ENCODE measurements at places on chromosomes 2 and 18.

- no peak for DNase-seq
These were observed 280.7 kb upstream of the ZC3H15 start for GRCh38 chr2:186205254-186205911.

- no peak for DNase-seq
These were observed 3.3 kb downstream of the CLUL1 start for GRCh38 chr18:600107-600506.

- no peak for DNase-seq
These were observed 309.7 kb downstream of the OSR1 start for GRCh38 chr2:19048593-19049266.

DNA sequence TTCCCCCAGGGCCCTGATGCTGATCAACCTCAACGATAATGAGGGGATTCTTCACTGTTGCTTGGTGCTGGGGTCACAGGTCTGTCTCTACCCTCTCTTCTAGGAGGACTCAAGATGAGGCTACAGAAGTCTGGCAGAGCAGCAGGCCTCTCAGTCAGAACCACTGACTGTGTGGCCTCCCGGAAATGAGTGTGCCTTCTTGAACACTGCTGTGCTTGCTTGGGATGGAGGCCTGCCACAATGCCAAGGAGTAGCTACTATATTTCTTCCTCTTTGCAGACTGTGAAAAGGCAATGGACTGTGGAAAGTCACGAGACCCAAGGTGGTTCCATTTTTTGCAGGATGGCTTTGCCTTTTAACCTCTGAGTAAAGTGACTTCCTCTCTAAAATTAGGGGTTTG, 5.8 kb upstream of the HOXD1 start:
- DNase-seq, result no peak

DNA sequence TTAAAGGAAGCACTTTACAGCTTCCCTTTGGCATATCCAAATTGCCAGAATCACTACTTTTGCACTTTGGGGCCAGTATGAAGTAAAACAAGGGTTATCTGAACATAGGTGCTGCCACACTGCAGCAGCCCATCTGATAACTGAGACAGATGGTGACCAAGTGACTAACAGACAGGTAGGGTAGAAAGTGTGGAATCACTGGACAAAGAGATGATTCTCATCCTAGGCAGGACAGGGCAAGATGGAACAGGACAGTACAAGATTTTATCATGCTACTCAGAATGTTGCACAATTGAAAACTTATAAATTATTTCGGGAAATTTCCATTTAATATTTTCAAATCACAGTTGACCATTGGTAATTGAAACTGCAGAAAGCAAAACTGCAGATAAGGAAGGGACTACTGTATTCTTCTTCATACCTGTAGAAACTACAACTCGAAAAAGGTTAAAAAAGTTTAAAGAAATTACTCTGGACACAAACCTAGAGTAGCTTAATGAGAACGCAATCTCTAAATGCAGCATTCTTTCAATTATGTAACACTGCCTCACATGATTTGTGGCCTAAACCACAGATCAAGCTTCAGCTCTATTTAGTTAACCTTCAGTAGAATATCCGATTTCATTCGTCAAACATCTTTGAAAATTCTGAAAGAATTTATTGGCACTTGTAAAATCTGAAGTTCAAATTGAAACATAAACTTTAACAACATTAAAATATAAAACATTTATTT, 31.4 kb downstream of the HEATR5B start:
- no peak for DNase-seq

- no peak for DNase-seq
These were observed 12.6 kb downstream of the ZNF804A start for GRCh38 chr2:184610891-184611290.

DNA sequence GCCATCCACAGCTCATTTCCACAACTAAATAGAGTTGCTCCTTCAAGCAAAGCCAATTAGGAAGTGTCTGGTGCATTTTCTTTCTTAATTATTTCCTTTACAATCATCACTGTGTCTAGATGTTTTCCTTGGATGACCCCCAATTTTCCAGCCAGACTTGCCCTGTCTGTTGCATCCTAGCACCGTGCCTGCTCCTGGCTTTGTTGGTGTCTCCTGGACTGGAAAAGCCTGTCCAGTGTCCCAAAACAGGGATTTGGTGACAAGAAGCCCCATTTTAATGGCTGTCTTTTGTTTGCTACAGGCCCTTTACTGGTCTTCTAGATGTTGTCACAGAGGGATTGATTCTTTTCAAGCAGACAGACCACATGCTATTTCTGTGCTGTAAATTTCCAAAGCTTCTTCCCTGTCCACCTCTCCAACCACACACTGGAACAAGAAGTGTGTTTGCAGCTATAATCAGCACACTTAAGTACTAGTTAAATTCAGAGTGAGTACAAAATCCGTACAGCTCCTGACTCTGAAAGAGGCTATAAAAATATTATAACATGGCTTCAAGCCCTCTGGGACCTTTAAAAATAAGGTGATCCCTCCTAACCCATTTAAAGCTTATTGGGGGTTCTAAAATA, 38.4 kb downstream of the RNF144A start:
- no peak for DNase-seq

GRCh38 chr2:127254386-127254981, 34.4 kb upstream of the CYP27C1 start:
- DNase-seq, result no peak

- no peak for DNase-seq
These were observed 18.6 kb downstream of the SLC16A14 start for GRCh38 chr2:230050136-230050535.

DNA sequence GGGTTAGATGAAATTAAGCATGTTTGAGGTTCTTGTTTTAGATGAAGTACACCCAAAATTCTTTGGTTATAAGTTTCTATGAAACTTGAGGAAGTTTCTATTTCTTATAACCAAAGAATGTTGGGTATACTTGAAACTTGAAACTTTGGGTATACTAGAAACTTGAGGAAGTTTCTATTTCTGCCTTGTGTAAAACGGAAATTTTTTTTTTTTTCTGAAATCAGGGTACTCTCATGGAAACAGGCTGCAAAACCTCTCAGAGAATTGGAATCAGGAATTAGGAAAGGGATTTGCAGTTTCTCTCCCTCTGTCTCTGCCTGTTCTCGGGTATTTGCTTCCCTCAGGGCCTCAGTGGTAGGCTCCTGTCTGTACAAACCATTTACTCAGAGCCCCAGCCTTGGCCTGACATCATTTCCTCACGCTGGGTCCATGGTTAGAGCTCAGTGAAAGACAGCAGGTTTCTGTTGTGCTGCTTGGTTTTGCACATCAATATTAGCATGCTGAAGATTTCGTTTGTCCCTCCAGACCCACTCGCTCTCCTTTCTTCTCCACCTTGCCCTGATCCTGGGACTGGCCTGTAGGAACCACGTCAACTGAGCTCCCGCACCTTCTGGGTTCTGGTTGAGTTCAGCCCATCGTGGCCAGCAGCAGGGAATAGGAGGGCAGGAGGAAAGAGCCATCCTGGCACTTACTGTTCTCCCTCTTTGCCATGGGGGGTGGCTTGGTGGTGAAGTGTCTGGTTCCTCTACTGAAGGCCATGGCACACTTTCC, 106.4 kb downstream of the POLR1A start:
- DNase-seq, result no peak

GRCh38 chr2:20988905-20989304, 55.0 kb downstream of the APOB start:
- DNase-seq, result no peak

DNA sequence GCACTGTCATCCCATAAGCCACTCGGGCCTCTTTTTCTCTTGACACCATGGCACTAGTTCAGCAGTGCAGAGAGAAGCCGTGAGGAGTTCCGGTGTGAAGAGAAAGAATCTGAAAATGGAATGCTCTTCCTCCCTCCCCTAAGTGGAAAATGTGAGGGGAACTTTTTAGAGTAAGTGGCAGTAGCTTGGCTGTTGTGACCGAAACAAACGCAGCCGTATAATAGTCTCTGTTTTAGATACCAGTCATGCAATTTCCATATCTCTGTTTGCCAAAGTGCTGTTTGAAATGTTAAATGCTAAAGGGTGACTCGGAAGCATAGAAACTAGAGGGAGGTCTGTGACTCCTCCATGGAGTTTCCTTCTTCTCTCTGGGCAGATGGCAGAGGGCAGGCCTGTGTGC, 122.9 kb downstream of the MTCL1 start:
- no peak for DNase-seq

DNA sequence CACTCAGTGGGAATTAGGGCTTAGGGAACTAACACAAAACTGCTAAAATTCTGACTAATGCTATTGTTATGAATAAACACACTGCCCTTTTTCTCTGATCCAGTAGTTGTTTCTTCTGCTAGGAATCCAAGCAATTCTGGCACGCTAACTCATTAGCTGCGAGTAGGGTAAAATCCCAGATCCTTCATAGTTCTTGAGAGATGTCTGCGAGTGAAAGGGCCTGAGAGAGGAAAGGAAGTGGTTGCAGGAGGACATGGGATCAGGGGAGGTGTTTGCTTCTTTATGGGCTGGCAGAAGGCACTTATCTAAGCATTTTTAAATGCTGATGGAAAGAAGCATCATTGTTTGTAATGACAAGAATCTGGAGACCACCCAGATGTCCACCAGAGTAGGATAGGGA, 9.4 kb downstream of the MAP3K19 start:
- DNase-seq, result no peak

DNA sequence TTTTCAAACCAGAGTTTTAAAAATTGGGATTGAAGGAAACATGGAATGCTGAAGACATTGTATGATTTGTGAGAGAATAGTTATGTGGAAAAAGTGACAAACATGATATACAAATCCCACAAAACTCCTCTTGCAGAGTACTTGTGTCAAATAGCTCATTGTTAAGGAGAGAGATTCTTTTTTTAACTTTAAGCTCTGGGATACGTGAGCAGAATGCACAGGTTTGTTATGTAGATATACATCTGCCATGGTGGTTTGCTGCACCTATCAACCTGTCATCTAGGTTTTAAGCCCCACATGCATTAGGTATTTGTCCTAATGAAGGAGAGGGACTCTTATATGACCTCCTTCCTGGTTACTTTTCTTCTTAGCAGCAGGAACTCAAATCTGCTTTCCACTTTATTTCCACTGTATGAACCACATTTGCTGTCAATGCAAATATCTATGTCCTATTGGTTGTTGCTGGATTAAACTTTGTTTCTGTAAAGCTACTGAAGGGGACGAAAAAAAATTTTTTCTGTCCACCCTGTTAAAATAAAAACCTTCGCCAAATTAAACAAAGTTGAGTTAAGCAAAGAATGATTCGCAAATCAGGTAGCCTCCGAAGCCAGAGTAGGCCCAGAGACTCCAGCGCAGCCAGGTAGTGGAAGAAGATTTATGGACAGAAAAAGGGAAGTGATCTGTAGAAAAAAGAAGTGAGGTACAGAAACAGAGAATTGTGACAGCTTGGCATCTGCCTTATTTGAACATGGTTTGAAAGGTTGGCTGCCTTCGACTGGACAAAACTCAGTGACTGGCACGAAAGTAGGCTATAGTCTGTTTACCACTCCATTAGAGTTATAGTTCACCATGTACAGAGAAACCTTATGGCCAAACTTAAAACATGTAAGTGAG, 430.1 kb upstream of the CHST9 start:
- no peak for DNase-seq

DNA sequence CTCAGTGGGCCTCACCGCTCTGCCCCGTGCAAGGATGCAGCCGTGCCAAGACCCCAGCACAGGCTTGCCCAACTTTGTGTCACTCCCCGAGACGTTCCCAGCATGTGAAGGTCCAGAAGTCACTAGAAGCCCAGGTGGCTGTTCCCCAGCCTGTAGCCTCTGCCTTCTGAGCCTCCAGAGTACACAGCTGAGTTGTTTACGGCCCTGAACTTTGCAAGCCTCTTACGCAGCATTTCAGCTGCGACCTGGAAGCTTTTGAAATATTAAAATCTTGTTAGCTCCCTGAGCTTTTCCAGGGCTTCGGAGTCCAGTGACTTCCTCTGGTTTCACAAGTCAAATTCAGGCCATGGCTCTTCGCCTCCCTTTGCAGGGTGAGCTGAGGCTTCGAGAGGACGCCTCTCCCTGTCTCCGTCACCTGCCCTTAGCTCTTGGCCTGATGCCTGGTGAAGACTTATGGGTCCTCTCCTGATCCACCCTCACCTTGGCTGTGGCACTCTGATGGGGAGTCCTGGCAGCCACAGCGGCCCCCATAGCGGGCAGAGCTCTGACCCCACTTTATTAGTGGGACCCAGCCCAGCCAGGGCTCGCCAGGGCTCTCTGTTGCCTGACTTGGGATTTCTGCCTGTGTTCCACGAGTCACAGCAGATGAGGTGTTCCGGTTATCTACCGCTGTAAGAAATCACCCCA, 76.5 kb upstream of the HPCAL1 start:
- DNase-seq, result no peak

DNA sequence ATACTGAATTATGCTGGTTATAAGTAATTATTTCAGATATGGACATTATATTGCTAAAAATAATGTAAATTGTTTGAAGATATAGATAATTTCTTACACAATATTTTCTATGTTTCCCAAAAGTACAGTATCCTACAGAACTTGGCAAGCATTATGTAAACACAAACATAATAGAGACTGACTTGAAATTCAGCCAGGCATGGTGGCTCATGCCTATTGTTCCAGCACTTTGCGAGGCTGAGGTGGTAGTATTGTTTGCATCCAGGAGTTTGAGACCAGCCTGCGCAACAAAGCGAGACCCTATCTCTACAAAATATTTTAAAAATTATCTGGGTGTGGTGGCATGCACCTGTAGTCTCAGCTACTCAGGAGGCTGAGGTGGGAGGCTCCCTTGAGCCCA, 1300.5 kb upstream of the DDX18 start:
- no peak for DNase-seq

DNA sequence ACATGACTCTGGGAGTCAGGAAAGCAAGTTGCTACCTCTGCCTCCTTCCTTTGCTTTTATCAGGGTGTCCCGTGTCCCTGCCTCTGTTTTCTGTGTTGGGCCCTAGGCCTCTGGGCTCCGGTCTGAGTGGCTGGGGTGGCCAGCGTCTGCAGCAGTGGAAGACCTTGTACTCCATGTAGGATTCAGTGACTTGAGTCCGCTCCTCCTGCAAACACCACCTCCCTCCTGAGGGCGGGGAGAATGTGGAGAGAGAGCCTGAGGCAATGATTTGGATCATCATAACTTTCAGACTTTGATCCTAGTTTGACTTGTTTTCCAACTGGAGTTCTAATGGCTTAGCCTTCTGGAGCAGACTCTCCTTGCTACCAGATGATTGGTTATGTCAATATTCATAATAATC, 30.8 kb downstream of the ATP6V1C2 start:
- no peak for DNase-seq

DNA sequence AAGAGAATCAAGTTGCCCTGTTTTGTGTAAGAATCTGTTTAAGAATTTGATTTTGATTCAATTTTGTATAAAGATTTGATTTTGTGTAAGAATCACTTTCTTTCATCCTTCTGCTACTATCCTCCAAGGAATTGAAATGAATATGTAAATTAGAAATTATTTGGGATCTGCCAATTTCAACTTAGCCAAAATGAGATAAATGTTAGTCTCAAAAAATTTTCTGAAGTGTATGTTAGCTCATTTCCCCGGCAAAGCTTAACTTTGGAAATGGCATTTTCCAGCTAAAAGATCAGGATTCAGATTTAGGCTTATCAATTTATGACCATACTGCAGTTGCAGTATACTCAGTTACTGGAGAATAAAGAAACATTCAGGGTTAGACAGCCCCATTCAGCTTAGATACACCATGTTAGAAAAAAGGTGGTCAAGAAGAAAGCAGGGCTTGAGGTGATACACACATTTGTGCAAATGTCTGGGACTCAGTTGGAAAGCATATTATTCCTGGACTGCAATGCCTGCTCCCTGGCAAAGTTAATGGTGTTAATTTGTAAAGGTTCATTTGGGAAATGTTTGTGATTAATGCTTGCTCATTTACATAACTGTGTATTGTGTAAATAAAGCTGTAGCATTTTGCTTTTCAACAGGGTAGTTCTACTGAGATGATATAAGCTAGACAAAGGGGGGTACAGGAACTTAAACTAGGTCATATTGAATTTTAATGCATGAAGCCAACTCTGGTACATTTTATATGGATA, 247.8 kb upstream of the SESTD1 start:
- DNase-seq, result no peak

- DNase-seq, result no peak
These were observed 36.8 kb upstream of the IGFBP2 start for GRCh38 chr2:216596236-216596979.
